Left ventricle myocardium inferior (tissue), 1 donor: ENCODE measurements at places on chromosomes 7 and 10. TPM values are rescaled to one million over a fixed set of nuclear protein-coding genes. Genes with fewer than 3 reads are reported as not detected.

Gene INA
- not detected for total RNA-seq

Gene HABP2
- not detected for total RNA-seq

Gene FGL2
- total RNA-seq: 10.6 TPM

Gene SP4
- total RNA-seq: 5.9 TPM

Gene DPYSL4
- 42.8 TPM for total RNA-seq

Gene LIPJ
- not detected for total RNA-seq

Gene DOCK1
- total RNA-seq: 16.8 TPM

Gene PRKAR2B
- total RNA-seq: 21.8 TPM

DNA sequence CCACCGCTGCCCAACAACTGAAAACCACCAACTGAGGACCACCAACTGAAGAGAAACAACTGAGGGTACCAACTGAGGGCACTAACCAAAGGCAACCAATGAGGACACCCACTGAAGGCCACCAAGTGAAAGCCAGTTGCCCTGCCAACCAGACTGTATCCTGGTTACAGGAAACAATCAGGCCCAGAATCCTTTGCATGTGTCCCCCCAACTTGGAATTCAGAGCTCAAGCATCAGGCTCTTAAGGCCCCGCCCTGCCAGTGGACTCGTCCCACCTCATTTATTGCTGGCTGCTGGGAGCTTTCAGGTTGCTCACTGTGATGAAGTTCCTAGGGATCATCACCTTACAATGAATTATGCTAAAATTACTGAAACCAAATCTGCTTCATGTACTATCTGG, 76.6 kb upstream of the ABI1 start:
- DNase-seq: no peak

GRCh38 chr7:136000288-136000913, 23.2 kb upstream of the MTPN start:
- no peak for DNase-seq
